ENCODE measurements at places on chromosomes 6 and 20. TPM values are rescaled to one million over a fixed set of nuclear protein-coding genes. Genes with fewer than 3 reads are reported as not detected.

Gene C6orf58
- total RNA-seq = not detected

Gene NFKBIE
- total RNA-seq = 4.8 TPM

Gene TGM2
- total RNA-seq = 0.68 TPM

Gene SLCO4A1
- 4.8 TPM for total RNA-seq

Gene ZNF165
- 7.5 TPM for total RNA-seq

Gene LY6G6D
- total RNA-seq = not detected

Gene TMEM217
- total RNA-seq = 0.68 TPM

Gene TGM3
- total RNA-seq = 16.7 TPM

Gene SIRPD
- not detected for total RNA-seq

Gene BLCAP
- total RNA-seq = 64.6 TPM

Gene IL17A
- not detected for total RNA-seq

Gene MED20
- 30.5 TPM for total RNA-seq

Gene YWHAB
- 140 TPM for total RNA-seq

Gene RNF182
- total RNA-seq = 0.07 TPM

Gene AGER
- 0.34 TPM for total RNA-seq

Gene CST9
- total RNA-seq = not detected

Gene PCSK2
- not detected for total RNA-seq

Gene PBOV1
- total RNA-seq = not detected

Gene PROCR
- 14.2 TPM for total RNA-seq

Gene HCRTR2
- total RNA-seq = not detected

Gene RSPH4A
- under 0.01 TPM for total RNA-seq

Gene RIMS4
- total RNA-seq = not detected

Gene RIPOR3
- total RNA-seq = 1.6 TPM

Gene PRSS16
- total RNA-seq = 12.6 TPM
